ENCODE measurements at places on chromosomes 12 and 14.

- no peak for DNase-seq
Observed at GRCh38 chr12:84718906-84719305, 193.7 kb downstream of the SLC6A15 start.

- DNase-seq: no peak
Observed at GRCh38 chr12:110180591-110181005, 56.4 kb downstream of the IFT81 start.

- no peak for DNase-seq
Observed at GRCh38 chr14:103393676-103394626, 8.7 kb downstream of the MARK3 start.

DNA sequence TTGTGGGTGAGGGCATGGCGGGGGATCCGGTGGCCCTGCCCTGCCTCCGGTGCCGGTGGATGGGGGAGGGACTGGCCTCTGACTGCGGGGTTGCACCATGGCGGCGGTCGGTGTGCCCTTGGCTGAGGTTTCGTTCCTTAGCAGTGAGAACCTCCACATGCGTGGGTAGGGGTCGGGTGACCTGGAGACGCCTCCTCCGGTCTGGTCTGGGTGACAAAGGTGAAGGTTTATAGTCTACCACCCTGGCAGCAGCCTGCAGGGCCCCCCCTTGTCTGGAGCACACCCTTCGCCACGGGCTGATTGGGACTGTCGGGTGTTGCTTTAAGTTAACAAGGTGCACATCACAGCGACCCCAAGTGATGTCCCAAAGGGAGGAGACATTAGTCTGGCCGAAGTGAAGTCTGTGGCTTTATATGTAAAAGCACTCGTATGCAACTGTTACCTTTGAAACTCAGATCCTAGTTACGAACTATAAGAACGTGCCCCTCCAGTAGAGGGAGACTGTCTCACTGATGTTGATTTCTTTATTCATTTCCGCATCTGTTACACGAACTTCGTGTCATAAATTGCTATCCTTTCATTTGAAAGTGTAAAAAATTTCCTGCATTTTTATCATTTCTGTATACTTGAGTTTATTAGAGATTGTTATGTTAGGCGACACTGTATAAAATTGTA is 74.4 kb downstream of the WDR20 start:
- DNase-seq: no peak

DNA sequence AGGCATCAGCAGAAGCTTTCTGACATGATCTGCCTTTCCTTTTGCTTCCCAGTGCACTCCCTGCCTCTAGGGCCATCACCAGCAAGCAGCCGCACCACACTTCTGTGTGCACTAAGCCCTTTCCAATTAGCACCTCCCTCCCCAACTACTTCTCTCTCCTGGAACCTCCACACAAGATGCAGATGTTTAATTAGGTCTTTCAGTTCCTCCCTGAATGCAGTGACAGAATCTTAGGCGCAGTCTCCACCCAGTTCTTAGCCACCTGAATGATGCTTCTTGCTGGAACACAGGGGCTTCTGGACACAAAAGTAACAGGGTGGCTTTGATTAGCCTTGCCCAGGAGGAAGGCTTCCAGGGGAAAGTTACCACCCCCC is 32.9 kb downstream of the NIN start:
- DNase-seq: no peak

GRCh38 chr14:102606296-102606695 is 13.8 kb downstream of the RCOR1 start:
- DNase-seq: no peak

GRCh38 chr12:124817076-124818000 is 46.3 kb downstream of the SCARB1 start:
- no peak for DNase-seq

GRCh38 chr14:75041613-75042012 is 9.7 kb downstream of the MLH3 start:
- peak; percentile 51 for DNase-seq

DNA sequence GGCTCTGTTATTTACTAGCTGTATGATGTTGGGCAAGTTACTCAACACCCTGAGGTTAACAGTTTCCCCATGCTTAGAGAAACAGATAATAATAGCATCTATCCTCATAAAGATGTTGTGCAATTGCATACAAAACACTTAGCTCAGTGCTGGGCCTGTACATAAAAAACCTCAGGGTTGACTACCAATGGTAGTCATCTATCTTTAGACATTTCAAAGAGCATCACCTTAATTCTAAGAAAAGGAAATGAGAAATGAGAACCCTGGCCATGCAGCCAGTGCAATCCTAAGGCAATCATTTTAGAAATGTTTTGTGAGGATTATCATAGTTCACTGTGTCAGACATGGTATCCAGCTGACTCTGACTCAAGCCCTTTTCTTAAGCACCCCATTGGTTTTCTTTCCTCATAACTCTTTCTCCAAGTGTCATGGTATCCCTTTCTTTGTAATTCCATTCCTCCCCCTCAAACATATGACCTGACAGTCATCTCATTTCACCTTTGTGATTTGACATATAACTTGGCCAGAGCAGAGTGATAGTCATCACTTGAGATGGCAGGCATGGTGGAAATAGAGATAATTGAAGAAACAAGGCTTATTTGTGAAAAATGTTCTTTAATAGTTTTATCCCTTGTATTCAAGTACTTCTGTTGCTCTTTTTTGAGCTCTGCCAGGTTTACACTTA is 29.5 kb upstream of the OSBPL8 start:
- DNase-seq: no peak

DNA sequence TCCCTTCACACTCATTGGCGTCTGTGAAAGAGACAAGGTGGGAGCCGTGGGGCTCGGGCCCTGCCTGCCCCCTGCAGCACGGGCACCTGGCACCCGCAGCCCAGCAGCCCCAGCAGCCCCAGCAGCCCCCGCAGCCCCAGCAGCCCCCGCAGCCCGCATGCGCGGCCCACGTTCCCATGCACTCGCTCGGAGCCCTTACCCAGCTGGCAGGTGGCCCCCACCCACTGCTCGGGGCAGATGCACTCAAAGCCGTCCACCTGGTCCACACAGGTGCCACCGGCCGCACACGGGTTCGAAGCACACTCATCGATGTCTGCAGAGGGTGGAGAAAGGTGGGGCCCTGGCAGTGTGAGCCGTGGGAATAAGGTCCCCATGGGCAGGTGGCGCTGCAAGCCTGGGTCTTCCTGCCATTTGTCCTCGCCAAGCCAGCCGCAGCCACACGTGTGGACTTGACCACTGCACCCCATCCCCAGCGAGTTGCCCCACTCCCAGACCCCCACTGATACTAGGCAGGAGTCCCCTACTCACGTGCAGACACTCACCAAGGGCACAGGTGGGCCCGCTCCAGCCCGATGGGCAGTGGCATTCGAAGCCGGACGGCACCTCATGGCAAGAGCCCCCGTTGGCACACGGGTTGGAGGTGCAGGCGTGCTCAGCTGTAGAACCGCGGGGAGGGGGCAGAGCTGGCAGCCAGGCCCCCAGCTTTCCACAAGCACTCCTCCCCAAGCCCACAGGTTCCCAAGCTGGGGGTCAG is 17.3 kb downstream of the JAG2 start:
- no peak for DNase-seq

GRCh38 chr12:15700595-15700994 is 88.6 kb downstream of the EPS8 start:
- peak; percentile 23 for DNase-seq

DNA sequence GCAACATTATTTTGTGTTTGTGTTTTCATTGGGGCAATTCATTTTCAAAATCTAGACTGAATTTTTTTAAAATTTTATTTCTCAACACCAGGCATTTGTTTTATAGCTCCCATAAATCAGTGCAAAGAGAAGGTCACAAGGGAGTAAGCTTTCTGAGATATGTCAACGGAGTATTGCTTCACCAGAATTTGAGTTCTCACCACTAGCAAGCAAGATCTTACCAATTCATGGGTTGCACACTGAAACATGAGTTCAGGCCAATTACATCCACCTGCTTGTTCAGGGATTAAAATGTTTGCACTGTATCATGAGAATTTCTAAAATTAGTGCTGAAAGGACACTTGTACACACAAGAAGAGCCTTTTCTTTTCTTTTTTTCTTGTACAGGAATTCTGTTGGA is 121.9 kb downstream of the CAND1 start:
- no peak for DNase-seq

- no peak for DNase-seq
Observed at GRCh38 chr12:104502217-104502616, 45.5 kb downstream of the CHST11 start.

DNA sequence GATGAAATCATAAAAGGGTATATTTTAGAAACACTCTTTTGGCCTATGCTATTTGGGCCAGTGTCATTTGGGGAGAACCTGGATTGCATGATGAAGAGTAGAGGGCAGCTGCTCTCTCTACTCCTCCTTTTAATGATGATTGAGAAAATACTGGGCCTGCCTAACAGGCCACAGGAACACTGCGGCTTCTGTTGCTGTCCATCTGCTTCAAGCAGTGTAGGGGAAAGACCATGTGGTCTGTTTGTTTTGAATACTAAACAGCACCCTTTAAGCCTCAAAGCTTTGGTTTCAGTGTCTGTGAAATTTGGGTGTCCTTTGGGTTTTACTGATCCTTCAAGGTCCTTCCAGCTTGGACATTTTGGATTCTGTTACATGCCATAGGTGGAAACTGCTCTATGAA is 78.0 kb downstream of the TTC6 start:
- no peak for DNase-seq

DNA sequence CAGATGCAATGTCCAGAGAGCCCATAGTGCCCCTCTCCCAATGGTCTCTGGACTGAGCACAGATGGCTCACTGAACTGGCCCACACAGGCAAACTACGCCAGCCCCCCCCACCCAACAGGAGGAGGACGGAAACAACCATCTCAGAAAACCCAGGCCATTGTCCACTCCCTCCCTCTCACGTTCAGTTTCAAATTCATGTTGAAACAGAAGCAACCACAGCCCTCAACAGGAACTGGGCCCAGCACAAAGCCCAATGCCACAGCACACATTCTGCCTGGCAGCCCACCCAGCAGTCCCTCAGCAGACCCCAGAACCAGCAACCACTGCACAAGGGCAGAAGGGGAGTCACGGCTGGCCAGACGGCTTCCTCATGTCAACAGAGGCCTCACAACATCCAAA is 10.6 kb downstream of the CCDC88C start:
- no peak for DNase-seq

DNA sequence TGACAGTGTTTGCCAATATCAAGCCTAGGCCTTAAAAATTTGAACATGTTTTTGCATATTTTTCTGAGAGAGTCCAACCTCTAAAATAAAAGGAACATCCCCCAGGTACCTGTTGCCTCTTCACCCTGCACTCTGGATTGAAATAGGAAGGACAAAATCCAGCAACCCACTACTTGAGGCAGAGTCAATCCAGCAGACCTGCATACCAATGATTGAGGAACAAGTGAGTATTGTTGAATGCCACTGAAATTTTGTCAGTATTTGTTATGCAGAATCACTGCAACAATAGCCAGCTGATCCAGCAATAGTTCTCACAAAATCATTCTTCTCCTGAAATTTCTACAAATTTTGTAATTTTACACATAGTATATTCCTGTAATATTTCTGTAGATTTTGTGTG is 460.6 kb upstream of the FOXG1 start:
- no peak for DNase-seq

DNA sequence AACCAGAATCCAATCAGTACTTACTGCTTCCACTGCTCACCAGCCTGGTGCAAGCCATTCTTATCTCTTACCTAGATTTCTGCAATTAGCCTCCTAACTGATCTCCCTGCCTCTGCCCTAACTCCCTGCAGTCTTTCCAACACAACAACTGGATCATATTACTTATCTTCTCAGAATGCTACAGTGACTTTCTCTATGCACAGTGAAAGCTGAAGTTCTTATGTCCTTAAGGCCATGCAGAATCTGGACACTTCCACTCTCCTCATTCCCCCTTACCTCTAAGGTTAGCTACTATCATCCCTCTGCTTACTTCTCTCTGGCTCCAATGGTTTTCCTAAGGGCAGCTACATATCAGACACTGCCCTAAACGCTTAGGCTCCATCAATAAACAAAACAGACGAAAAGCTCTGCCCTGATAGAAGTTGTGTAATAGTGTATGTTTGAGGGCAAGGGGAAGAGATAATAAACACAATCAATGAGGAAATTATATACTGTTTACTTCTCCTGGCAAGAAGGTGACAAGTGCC is 4.0 kb downstream of the KTN1 start:
- DNase-seq: no peak

- no peak for DNase-seq
Observed at GRCh38 chr14:100776681-100777365, 49.1 kb upstream of the MEG3 start.

- no peak for DNase-seq
Observed at GRCh38 chr12:26697217-26697616, 135.8 kb downstream of the ITPR2 start.

DNA sequence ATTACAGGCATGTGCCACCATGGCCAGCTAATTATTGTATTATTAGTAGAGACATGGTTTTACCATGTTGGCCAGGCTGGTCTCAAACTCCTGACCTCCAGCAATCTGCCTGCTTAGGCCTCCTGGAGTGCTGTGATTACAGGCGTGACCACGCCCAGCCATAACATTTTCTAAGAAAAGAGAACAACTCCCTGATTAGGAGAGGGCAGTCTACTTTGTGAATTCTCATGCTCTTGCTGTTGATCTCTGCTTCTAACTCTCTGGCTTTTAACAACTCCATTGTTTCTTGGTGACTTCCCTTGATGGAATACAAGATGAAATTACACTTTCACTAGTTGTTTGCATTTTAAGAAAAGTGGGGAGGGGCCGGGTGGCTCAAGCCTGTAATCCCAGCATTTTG is 33.6 kb downstream of the SSH1 start:
- no peak for DNase-seq

DNA sequence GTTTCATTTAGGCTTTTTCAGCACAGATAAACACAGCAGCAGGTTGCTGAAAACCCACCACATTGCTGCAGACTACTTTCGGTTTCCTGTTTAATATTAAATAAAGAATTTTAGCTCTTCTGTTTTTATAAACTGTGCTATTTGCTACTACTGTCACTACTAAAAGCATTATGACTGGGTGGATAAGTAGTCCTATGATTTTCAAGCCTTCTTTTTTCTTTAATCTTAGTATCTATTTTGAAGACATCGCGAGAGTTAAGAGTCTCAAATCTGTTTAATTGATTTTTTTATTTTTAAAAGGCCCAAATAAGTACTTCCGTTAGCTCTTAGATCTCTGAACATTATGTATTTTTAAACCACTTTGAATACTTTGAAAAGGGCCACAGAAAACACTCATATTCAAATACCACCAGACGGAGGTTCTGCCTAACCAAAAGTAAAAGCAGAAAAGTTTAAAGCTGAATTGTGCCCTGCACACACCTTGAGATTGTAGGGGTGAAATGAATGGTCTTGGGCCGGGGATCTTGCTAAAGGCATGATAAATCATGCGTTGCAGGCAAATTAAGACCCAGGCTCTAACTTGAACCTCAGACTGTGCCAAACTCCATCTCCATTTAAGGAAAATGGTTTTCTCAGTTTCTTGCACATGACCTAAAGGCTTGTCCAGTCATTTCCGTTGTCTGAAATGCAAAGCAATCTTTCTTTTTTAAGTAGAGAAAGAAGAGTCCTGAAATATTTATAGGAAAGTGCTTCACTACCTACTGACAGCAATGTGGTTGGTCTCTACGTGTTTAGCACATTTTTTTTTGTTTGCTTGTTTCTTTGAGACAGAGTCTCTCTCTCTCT is 13.6 kb upstream of the FOXN3 start:
- no peak for DNase-seq

GRCh38 chr12:59005193-59005955 is 85.1 kb upstream of the LRIG3 start:
- DNase-seq: no peak

- DNase-seq: peak; percentile 79
Observed at GRCh38 chr12:49342066-49342913, 4.4 kb upstream of the DNAJC22 start.

Measured in Calu3 (cell line).